ENCODE measurements at places on chromosomes 2 and 18.

DNA sequence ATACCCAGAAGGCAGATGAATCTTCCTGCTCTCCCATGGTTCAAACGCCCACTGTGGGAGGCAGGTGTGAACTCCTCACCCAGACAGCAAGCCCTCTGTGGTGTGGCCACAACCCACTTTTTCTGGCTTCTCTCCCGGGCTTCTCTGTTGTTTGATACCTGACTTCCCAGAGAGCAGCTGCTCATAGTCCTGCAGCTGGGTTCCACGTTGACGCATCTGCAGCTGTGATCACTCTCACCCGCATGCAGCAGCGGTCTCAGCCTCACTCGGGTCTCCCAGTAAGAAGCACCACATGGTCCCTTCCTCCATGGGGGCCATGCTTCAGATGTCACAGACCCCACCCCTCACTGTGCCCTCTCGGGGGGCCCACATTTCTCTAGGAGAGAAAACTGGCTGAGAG is 3.5 kb downstream of the ASPRV1 start:
- no peak for DNase-seq

GRCh38 chr18:11052800-11053199 is 96.6 kb downstream of the PIEZO2 start:
- DNase-seq, result no peak

DNA sequence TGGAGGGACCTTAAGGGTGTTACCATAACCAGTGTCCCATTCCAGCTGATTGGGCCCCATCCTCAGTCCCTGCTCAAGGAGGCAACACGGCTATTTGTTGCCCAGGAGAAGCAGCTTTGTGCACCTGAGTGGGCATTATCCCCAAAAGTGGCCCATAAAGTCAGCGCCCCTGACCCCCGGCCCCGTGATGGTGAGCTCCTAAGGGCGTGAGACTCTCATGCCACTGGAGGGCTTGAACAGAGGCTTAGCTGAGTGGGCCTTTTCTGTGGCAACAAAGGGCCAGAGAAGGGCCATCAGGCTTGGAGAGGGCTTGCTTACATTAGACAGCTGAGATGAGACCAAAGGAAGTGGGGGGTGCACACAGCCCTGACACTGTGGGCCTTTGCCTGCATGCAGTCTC is 99.2 kb upstream of the RAB6C start:
- DNase-seq, result no peak

GRCh38 chr2:133477616-133477990 is 90.7 kb downstream of the NCKAP5 start:
- DNase-seq, result no peak

GRCh38 chr18:22765896-22766295 is 167.2 kb upstream of the RBBP8 start:
- no peak for DNase-seq
